Right ventricle myocardium superior (tissue), 1 donor: ENCODE measurements at places on chromosomes 13 and 19.

- no peak for DNase-seq
These were observed 12.2 kb downstream of the PRKCSH start for GRCh38 chr19:11447347-11448262.

DNA sequence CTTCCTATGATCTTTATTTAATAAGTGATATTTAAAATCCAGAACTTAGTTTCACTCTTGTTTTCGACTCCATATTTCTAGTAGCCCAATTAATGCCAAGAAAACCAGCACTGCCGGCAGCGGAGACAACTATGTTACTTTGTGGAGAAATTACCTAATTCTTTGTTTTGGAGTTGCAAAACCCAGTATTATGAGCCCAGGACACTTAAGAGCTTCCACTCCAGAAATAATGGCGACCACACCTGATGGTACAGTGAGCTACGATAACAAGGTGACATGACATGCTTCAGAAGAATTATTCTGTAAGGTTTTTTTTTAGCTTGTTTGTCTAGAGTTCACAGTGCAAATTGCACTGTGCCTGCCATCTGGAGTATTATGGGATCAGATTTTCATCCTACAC is 136.4 kb downstream of the ZAR1L start:
- DNase-seq: no peak

DNA sequence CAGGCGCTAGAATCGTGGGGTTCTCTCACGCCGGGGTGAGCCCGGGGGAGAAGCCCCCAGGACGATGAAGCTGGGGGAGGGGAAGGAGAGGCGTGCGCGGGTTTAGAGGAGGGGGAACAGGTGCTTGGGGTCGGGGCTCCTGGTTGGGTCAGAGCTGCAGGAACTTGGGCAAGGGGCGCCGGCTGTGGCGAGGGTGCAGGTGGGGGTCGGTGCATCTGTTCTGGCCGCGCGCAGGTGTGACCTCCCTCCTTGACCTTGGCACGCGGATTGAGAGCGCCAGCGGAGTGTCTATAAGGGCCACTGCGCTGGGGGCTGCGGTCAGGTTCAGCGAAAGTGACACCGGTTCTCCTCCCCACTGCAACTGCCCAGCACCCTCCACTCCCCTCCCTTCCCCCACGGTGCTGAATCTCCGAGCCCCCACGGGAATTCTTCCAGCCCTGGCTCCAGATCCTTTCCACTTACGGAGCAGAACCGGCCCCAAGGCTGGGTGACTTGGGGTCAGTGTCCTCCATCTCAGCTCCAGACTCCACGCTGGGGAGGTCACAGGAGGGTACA is 618 bp downstream of the TMEM38A start:
- peak; percentile 78 for DNase-seq

DNA sequence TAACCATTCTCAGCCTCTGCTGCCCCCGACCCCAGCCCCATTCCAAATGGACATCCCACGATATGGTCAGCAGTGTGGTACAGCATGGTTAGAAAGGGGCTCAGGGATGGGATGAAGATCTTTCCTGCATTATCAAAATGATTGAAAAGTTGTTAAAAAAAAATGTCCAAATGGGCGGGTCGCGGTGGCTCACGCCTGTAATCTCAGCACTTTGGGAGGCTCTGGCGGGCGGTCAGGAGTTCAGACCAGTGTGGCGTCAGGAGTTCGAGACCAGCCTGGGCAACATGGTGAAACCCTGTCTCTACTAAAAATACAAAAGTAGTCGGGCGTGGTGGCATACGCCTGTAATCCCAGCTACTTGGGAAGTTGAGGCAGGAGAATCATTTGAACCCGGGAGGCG is 54.3 kb upstream of the ZNF254 start:
- DNase-seq: no peak

DNA sequence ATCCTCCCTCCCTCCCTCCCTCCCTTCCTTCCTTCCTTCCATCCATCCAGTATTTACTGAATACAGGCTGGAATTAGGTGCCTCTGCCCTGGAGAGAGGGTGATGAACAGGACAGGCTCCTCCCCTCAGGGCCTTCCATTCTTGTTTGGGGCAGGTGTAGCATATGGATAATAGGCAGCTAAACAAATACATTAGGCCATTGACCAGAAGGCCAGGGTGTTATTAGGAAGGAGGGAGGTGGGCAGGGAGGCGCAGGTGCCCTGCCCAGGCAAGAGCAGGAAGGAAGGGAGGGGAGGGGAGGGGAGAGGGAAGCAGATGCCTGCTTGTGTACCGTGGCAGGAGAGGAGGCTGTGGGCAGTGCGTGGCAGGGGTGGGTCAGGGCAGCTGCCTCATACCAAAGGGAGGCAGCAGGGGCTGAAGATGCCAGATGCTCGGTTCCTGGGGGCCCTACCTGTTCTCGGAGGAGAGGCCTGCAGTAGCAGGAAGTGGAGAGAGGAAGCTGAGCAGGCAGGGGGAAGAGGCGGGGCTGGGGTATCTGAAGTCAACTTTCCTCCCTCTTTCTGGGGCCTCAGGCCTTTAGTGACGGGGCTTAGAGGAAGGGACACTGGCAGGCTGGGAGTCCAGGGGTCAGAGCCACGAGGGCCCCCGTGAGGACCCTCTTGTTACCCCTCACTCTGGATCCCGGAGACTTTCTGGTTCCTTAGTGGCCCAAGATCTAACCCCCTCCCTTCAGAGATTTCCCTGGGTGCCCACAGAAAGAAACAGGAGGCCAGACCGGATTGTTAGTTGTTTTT is at the start of gene RINL:
Gene RINL (minus strand): TSS at position 495 of the 794 bp plus-strand sequence. CDS start 1,533 bp downstream, outside the sequence.
- DNase-seq: peak; percentile 54

- peak; percentile 86 for DNase-seq
These were observed 15.3 kb downstream of the RAB3D start for GRCh38 chr19:11324079-11324661.

DNA sequence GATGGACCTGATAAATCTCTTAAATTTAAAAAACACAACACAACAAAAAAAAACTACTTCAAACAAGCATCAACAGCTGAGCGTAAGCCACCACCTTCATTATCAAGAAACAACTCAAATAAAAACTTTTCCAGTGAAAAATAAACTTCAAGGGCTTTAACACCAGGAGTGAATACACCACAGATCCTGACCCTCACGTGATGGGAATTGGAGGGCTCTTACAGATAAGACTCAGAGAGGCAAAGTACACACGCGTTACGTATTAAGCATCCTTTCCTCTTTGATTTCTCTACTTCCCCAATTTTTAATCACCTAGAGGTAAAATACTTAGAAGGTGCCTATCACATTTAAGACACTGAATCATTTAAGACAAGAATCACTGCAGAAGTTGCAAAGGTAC is 573 bp upstream of the STARD13 start:
- no peak for DNase-seq

DNA sequence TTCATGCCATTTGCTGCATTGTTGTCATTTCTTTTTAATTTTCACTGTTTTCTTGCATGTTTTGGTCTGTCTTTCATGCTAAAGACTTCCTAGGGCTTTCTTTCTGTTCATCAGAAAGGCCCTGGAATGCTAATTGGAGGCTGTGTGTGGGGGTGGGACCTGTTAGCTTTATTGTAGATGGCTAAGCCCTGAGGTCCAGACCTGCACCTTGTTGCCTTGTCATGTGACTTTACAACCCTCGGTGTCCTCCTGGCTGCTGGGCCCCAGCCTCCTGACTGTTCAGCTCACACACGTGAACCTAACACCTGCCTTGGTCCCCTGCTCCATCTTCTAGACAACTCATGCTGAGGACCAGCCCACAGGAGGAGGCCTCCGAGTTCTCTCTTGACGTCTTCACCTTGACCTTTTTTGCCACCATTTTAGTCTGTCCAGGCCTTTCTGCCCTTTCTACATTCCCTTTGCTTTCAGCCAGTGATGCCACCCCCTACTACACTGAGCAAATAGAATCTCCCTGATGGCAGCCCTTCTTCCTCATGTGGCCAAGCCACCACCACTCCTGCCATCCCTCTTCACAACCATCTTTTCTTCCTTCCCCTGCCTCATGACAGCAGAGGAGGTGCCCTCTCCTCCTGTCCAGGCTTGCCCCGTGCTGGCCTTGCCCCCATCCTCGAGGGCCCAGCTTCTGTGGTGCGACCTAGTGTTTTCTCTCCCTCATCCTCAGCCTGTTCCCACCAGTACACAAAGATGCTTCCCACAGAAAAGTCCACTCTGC is 41.4 kb upstream of the GPI start:
- no peak for DNase-seq

GRCh38 chr13:40681341-40682146 is 15.1 kb upstream of the FOXO1 start:
- no peak for DNase-seq

GRCh38 chr13:100529666-100530377 is 58.8 kb downstream of the GGACT start:
- no peak for DNase-seq

DNA sequence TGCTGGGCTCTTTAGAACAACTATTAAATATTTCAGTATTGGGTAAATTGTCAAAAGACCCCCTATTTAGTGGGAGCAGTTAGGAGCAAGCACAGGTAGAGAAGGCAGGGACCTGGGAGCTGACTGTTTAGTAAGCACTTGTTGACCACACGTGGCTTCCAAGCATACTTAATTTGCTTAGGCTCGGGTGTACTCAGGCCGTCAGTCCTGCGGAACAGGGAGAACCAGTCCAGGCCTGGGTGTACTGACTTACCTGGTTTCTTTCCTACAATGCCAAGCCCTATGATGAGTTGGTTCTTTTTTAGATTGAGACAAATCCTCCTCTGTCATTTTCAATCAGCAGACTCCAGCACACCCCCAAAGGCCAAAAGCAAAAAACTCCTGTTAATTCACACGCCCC is 90.0 kb downstream of the WDFY2 start:
- no peak for DNase-seq

GRCh38 chr19:28456252-28456651 is 756.7 kb downstream of the UQCRFS1 start:
- DNase-seq: no peak

DNA sequence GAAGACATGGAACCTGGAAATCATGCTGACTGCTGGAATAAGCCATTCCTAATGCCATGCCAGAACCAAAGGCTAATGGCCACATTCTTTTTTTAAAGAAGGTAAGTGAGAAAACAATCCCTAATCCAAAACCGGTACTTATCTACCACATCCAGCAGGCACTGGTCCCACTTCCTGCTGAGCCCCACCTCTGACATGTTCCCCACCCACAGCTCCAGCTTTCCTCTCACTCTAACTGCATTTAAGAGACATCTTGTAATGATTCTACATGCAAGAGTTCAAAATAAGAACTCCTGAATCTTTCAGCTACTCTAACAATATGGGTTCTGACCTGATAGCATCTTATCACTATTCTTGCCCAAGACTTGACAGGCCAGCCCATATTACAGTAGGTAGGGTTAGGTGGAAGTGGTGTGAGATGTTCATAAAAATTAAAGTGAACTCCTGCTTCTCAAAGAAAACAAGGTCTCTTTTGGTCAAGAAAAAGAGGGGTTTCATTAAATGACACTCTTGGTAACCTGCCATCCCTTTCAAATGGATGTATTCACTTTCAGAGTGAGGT is 41.9 kb downstream of the N4BP2L2 start:
- no peak for DNase-seq

DNA sequence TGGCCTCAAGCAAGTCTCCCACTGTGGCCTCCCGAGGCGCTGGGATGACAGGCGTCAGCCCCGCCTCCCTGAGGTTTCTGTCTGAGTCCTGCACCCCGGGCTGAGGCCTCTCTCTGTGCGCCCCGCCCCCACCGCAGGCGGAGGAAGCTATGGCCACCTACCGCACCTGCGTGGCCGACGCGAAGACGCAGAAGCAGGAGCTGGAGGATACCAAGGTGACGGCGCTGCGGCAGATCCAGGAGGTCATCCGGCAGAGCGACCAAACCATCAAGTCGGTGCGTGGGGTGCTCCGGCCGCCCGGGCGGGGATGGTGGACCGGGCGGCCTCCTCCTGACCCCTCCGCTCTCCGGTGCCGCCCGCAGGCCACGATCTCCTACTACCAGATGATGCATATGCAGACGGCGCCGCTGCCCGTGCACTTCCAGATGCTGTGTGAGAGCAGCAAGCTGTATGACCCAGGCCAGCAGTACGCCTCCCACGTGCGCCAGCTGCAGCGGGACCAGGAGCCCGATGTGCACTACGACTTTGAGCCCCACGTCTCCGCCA is 12.7 kb downstream of the ARHGAP45 start:
- DNase-seq: peak; percentile 42

GRCh38 chr19:34639491-34640085 is 37.4 kb downstream of the SCGB2B2 start:
- DNase-seq: no peak
